Activated CD8-positive, alpha-beta memory T cell treated with anti-CD3 and anti-CD28 coated beads for 1 hour (primary cell): ENCODE measurements at places on chromosomes 12 and 14.
A peak's percentile ranks its signal among the peaks of the same experiment; 100 is the strongest.

- DNase-seq: no peak
Measured at GRCh38 chr12:119115296-119115905, 63.3 kb upstream of the HSPB8 start.

GRCh38 chr12:13918897-13919296 is 62.5 kb downstream of the GRIN2B start:
- DNase-seq: no peak

- DNase-seq: no peak
Measured at GRCh38 chr14:57559576-57559975, 65.9 kb upstream of the CCDC198 start.

- DNase-seq: no peak
Measured at GRCh38 chr12:99223579-99223978, 424.0 kb upstream of the GARIN6 start.

- DNase-seq: no peak
Measured at GRCh38 chr12:26680727-26681455, 152.1 kb downstream of the ITPR2 start.

DNA sequence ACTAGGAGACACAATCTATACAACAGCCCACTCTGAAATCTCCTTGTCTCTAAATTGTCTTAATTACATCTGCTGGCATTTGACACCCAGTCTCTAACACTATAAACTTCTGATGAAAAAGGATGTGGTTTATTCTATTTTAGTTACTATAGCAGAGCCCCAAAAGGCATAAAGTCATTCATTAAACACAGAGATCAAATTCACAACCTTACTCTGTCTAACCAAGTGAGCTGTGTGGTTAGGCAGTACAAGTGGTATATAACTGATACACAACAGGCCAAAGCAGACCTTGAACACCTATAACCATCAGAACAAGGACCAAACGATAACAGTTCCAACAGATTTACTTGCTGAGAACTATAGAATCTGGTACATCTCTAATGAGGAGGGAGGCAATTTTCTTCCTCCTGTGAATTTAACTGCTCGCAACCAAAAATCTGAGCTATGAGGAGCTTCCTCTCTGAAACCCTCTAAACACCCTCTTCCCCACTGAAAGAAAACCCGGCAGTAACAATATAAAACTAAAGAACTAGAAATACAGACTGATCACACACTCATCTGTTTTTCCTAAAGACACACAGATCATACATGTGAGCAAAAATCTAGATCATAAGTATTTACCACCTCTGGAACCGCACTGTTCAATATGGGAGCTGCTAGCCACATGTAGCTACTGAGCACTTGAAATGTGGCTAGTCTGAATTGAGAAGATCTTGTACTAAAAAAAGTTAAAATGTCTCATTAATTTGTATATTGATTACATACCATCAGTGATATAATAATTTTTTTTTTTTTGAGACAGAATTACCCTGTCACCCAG is 17.7 kb downstream of the SPPL3 start:
- DNase-seq: no peak

DNA sequence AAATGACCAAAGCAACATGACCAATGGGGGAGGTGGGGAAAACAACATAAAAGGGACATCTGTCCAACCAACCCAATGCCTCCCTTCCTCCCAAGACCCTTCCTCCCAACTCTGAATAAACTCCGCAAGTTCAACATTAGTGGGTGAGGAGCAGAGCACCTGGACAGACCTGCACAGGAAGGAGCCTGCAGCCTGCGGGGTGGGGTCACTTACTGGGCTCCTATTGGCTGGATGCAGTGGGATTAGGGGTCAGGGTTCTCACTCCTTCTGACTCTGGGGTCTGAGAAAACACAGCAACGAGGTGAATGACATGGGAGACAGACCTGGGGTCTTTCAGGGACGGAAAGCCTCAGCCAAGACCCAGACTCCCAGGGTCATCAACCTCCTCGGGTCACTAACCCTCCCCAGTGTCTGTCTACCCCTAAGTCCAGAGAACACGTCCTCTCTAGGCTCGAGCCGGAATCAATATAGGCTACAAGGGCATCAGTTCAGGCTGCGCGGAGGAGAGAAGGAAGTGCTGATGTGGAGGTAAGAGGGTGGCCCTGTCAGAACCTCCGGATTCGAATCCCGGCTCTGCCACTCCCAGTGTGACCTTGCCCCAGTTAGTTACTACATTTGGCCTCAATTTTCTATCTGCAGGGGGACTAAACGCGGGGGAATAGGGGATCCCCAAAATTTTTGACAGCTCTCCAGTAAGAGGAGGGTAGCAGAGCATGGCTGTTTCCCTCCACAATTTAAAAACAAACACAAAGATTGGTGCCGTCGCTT is 860 bp downstream of the NDRG2 start:
- no peak for DNase-seq

DNA sequence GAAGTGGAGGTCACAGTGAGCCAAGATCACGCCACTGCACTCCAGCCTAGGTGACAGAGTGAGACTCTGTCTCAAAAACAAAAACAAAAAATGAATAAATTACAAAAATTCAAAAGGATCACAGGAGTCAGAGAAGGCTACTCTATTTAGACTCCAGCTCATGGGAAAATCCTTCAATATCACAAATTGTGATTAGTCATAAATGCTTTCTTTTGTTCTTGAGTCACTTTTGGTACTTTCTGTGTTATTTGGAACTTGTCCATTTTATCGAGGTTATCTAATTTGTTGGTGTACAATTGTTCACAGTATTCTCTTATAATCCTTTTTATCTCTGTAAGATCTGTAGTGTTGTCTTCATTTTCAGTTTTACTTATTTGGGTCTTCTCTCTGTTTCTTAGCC is 18.9 kb downstream of the ALDH2 start:
- no peak for DNase-seq

DNA sequence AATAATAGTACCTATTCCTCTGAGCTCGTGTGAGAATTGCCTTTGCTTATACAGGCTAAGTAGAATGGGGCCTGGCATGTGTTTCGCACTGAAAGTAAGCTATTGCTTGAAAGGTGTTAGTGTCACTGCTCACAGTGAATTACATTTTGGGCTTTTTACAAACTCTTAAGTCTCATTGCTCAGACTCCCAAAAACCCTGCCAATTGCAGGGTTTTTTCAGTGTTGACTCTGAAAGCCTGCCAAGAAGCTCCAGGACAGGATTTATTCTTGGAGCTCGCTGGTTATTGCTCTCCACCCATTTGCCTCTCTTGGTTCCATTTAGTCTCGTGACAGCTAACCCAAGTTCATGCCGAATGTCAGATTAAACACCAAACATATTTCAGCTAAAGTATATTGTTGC is 39.8 kb downstream of the NOPCHAP1 start:
- DNase-seq: no peak

DNA sequence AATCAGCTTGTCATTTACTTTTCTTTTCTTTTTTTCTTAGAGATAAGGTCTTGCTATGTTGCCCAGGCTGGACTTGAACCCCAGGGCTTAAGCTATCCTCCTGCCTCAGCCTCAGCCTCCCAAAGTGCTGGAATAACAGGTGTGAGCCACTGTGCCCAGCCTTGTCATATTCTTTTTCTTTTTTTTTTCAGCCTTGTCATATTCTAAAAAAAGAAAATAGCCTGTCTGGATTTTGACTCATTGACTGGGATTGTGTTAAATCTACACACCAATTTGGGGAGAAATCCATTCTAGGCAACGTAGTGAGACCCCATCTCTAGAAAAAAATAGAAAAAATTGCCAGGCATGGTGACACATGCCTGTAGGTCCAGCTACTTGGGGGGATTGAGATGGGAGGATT is 24.1 kb downstream of the ATP5MC2 start:
- DNase-seq: no peak

DNA sequence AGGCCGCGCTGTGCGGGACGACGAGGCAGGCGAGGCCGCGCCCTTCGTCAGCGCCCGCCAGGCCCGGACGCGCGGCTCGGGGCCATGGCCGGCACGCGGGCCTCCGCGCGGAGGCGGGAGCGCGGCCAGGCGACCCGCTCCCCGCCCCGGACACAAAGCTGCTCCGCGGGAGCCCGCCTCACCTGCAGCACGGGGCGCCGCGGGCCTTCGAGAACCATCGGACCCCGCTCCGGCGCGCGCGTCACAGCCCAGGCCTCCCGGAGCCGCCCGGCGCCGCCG is 342 bp downstream of the DICER1 start:
- no peak for DNase-seq

DNA sequence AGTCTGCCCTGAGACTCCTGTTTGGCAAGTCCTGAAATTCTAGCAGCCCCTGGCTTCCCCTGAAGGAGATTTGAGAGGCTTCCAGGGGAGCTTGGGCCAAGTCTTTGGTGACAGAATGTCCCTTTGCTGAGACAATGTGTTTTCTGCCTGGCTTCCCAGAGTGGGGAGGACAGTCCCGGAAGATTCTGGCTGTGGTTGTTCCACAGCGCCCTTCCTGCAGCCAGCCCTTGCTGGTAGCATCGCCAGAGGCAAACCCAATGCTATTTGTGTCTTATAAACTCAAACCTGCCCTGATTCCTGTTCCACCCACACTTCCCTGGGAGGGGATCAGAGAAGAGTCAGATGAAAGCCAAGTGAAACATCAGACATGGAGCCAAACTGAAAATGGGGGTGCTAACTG is 56.4 kb upstream of the OAS1 start:
- no peak for DNase-seq

GRCh38 chr14:93975791-93976476 is 436 bp downstream of the ASB2 start:
- no peak for DNase-seq

GRCh38 chr14:100440207-100440631 is 117.1 kb downstream of the SLC25A47 start:
- peak; percentile 14 for DNase-seq

DNA sequence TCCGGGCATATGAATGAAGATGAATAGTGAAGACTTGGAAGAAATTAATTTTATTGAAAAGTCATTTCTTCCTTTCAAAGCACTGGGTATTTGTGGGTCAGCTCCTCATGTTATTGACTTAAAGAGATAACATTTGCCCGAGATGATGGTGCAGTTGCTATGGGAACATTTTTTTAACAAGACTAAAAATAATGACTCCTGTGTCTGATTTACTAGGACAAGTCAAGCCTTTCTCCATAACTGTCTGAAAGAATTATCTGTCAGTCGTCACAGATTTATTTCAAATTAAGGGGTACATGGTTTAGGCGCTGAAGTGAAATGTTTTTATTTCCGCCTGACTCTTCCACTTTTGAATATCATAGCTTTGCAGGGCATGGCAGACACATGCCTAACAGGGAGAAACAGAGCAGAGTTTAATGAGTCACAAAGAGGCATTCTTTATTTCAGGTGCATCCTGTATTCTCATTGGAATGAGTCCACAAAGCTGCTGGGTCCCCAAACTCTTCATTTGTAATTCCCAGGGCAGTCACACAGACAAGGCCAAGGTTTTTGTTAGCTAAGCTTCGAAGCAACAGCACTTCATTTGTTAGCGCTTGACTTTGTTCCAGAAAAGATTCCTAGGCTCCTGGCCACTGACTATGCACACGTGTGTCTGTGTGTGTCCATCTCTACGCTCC is 4.3 kb upstream of the GPHB5 start:
- DNase-seq: no peak

GRCh38 chr14:101367421-101368261 is 193.7 kb upstream of the DIO3 start:
- DNase-seq: no peak

DNA sequence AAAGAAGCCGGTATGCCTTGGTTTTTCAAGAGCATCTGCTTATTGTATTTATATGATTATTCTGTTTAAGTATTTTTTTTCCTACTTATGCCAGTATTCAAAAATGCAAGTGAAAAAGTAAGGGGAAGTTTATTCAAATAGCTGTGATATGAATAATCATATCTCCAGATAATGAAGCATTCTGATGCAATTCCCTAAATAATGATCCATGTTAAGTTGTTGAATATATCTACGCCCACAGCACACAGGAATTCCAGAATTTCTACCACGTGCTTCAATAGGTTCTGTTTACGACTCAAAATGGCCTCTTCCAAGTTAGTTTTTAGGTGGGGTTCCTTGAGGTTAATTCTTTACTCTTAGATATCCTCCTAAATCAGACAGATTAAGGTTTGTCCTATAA is 208.3 kb downstream of the NAV3 start:
- no peak for DNase-seq

- no peak for DNase-seq
Measured at GRCh38 chr14:68528040-68528687, 264.7 kb downstream of the ZFP36L1 start.

DNA sequence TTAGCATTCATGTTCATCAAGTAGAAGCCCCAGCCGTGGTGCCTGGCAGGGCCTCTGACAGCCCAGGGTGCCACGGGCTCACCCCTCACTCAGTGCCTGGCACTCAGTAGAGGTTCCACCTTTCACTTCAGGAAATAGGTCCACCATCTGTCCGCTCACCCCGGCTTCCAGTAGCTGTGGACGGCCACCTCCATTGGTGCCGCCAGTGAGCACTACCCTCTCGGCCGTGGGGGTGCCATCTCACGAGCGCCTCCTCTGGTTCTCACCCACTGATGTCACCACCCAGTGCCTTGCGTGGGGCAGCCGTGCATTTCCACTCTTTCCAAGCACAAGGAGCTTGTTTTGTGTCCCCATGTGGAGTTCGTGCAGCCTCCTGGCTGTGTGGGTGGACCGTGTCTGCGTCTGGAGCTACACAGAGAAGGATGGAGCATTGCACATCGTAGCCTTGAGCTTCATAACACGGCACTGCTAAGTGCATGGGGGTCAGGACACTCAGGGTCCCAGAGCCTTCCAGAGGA is 41.0 kb upstream of the MMP17 start:
- no peak for DNase-seq

GRCh38 chr14:31070431-31070830 is 44.3 kb upstream of the STRN3 start:
- DNase-seq: no peak

DNA sequence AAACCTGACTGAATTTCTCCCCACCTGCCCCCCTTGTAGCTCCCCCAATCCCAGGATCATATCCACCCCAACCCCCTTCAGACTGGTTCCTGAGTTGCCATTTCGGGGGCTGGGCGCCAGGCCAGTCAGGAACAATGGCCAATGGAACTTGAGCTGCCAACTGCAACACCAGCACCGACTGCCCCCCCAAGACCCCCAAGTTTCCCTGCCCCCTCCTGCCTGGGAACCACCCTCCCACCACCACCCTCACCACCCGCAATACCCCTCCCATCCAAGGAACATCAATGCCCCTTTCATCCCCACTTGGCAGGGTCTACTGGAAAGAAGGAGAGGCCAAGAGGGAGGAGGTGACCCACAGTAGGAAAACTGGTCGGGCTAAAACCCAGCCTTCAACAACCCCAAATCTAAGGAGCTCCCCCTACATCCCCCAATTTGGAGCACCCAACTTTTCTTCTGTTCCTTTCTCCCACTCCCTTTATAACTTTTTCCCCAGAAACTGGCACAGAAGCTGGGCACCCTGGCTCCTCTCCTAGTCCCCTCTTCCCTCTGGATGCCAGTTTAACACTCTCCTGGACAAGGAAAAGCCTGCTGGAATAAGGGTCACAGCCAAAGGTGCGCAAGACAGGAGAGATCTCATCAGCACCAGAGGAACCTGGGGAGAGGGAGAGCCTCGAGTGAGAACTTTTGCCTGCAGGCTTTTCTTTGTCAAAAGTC is 1.6 kb upstream of the NDRG2 start:
- DNase-seq: no peak

- no peak for DNase-seq
Measured at GRCh38 chr14:72833174-72833573, 60.7 kb downstream of the DPF3 start.

- DNase-seq: no peak
Measured at GRCh38 chr14:92154283-92154942, 32.6 kb downstream of the CPSF2 start.
